Astrocyte (in vitro differentiated cells and primary cell): ENCODE measurements at places on chromosomes 6 and 20. TPM values are rescaled to one million over a fixed set of nuclear protein-coding genes. Genes with fewer than 3 reads are reported as not detected.
A peak's percentile ranks its signal among the peaks of the same experiment; 100 is the strongest.

- no peaks in the 10 kb centered on the region for H3K36me3 ChIP-seq
- no peak for DNase-seq
- no peak overlapping the region for H3K27ac ChIP-seq
- no peaks in the 10 kb centered on the region for H3K4me1 ChIP-seq
- no peak overlapping the region for H3K4me3 ChIP-seq
Measured at GRCh38 chr6:65546894-65547293, 160.1 kb downstream of the EYS start.

DNA sequence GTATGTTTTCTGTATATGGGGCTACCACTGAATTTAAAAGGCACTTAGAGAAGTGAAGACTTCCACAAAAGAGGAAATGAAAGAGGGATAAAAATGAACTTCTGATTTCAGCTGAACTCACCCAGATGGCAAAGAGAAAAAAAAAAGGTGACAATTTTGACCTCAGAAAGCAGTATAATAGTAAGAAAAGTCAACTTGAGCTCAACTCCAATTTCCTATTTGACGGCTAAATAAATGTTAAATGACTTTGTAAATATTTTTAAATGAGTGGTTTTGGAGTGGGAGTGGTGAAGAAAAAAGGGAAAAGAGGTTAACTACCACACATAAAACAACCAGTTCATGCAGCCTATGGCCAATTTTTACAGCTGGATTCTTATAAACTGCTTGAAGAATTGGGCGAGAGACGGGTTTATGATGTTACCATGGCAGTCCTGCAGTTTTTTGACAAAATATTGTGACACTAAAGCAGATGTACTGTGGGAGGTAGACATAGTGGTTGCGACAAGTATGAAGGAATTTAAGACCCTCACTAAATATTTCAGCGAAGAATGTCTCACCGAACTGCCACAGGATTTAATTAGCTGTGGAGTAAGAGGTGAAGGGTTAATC lies 49.8 kb upstream of the ADTRP start:
- no peak overlapping the region for H3K4me3 ChIP-seq
- no peaks in the 10 kb centered on the region for H3K36me3 ChIP-seq
- DNase-seq = no peak
- no peaks in the 10 kb centered on the region for H3K4me1 ChIP-seq

DNA sequence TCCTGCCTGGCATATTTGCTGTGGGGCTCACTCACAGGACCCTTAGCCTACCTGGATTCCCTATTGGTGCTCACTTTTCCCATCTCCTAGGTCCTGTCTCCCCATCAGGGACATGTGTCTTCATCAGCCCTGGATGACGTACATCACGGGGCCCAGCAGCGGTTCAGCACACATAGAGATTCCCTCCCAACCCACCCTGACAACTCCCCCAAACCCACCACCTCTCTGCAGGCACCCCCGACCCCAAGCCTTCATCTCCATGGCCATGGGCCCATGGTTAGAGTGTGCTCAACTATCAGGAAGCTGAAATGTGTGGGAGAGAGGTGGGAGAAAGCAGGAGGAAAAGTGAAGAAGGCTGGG lies 25.4 kb upstream of the SPDEF start:
- no peaks in the 10 kb centered on the region for H3K4me1 ChIP-seq
- no peaks in the 10 kb centered on the region for H3K27me3 ChIP-seq
- no peaks in the 10 kb centered on the region for H3K36me3 ChIP-seq
- no peak overlapping the region for H3K4me3 ChIP-seq

DNA sequence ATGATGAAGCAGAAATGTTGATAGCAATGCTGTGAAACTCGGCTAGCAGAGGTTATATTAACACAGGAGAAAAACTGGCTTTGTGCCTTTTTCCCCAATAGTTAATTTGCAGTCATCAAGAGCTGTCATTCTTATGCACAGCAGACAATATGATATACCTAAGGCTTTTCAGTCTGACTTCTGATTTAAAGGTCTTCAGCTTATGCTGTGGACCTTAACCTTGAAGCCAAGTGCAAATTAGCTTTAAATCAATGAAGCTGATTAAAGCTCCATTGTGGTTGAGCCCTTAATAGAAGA lies 171.6 kb upstream of the ID4 start:
- no peak overlapping the region for H3K4me3 ChIP-seq
- no peaks in the 10 kb centered on the region for H3K36me3 ChIP-seq
- H3K27ac ChIP-seq = no peak overlapping the region
- H3K4me1 ChIP-seq = peaks cover 10% of the 10 kb centered on the region
- DNase-seq = no peak

DNA sequence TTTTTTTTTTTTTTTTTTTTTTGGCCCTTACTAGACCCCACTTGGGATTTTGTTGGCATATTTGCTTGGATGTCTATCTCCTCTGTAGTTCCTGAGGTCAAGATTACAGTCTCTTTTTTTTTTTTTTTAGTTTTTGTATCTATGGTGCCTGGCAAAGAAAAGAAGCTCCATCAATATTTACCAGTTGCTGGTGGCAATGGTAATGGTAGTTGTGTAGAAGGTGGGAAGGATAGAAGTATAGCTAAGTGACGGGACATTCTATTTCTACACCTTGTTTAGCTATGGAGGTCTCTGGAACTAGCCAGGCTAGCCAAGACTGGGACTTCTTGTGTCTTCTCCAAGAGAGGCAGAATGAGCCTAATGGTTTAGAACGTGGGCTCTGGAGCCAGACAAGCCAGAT lies 42.2 kb upstream of the TNFAIP3 start:
- H3K4me1 ChIP-seq = peaks cover 13% of the 10 kb centered on the region
- H3K27me3 ChIP-seq = no peaks in the 10 kb centered on the region
- no peak for DNase-seq
- H3K4me3 ChIP-seq = no peak overlapping the region
- H3K36me3 ChIP-seq = no peaks in the 10 kb centered on the region

GRCh38 chr20:59955131-59955796 lies 3.0 kb upstream of the CDH26 start:
- H3K4me1 ChIP-seq = no peaks in the 10 kb centered on the region
- H3K4me3 ChIP-seq = no peak overlapping the region
- H3K27me3 ChIP-seq = no peaks in the 10 kb centered on the region

DNA sequence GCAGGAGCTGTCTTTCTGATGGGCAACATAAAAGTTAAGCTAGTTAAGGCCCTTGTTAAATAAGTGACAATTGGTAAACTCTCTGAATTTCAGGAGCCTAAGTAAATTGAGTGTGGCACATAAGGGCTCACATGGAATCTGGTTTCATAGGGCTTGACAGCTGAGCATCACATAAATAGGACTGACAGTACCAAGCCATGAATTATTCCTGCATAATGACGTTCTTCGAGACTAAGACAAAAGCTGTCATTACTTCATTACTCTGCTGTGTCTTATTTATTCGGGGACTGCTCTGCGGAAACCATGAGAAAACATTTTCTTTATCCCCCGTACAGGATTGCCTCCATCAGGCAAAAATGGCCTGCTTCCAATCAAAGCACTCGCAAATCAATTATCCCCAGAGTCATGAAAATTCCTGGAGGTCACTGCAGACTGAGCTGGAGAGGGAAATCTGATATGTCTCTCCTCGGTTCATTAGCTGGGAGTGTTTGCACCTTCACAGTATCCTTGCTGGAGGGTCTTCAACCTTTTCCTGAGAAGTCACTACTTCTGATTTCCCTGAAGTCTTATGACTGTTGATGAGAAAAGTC lies 311.4 kb downstream of the CDH26 start:
- no peaks in the 10 kb centered on the region for H3K27me3 ChIP-seq
- no peak for DNase-seq
- no peaks in the 10 kb centered on the region for H3K36me3 ChIP-seq
- H3K4me3 ChIP-seq = no peak overlapping the region
- no peaks in the 10 kb centered on the region for H3K4me1 ChIP-seq

- H3K4me1 ChIP-seq = peaks cover 4% of the 10 kb centered on the region
- H3K36me3 ChIP-seq = no peaks in the 10 kb centered on the region
- no peak for DNase-seq
- H3K27ac ChIP-seq = no peak overlapping the region
- no peaks in the 10 kb centered on the region for H3K27me3 ChIP-seq
Measured at GRCh38 chr6:156883497-156884252, 106.5 kb downstream of the ARID1B start.

DNA sequence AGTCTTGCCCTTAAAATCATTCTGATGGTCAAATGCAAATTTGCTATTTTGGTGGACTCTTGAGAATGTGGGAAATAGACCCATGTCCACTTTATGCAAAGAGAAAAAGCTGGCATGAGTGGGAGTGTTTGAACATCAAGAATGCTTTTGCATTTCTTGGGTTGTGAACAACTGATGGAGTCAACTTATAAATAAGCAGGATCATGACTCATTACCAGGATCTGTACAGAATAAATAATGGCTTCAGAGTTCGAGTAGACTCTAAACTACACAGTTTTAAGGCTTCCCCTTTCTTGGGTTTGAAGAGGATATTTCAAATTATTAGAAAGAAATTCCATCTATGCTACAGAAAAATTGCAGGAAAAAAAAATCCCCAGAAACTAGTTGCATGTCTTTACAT lies 195.5 kb downstream of the EYA4 start:
- peak; percentile 9 for DNase-seq
- H3K27ac ChIP-seq = no peak overlapping the region
- no peaks in the 10 kb centered on the region for H3K27me3 ChIP-seq
- no peaks in the 10 kb centered on the region for H3K4me1 ChIP-seq

DNA sequence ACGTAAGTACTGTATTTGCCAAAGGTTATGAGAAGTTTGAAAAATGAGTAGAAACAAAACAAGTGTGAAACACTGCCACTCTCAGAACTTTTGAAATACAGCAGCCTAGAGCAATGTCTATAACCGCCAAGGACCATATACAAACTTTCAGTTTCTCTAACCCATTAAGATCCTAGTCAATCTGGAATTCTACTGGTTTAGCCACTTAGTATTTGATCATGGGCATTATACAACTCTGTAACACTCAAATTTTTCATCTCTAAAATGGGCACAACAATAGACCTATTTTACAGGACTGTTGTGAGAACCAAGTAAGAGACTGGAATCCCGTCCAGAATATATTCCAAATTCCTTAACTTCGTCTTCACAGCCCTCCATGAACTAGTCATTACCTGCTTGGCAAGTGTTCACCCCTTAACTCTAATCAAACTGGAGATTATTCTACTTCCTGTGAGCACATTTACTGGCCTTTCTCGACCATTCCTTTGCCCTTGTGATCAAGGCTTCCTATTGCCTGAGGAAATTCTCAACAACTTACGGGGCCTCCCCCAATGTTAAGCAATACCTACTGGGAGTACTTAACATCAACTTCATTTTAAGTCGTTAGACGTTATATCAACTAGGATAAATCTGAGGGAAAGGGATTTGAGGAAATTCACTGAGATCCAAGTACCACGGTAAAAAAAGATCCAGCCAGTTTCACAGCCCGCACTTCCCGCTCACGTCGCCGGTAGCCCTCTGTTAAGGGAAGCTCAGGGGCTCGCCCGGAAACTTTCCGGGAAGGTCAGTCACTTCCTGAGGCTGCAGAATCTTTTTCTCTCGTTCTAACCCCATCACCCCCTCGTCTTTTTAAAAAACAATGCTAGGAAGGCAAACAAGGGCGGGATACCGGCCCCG lies 1.1 kb downstream of the EIF2S2 start:
- peaks cover 10% of the 10 kb centered on the region for H3K4me1 ChIP-seq
- DNase-seq = peak; percentile 71
- H3K27ac ChIP-seq = peak overlapping the region; percentile 95
- H3K27me3 ChIP-seq = no peaks in the 10 kb centered on the region
- peaks cover 9% of the 10 kb centered on the region for H3K36me3 ChIP-seq

- peak; percentile 26 for DNase-seq
- H3K4me3 ChIP-seq = no peak overlapping the region
- peaks cover 5% of the 10 kb centered on the region for H3K36me3 ChIP-seq
- no peak overlapping the region for H3K27ac ChIP-seq
- H3K4me1 ChIP-seq = peaks cover 16% of the 10 kb centered on the region
Measured at GRCh38 chr6:43668151-43669028, 19.2 kb downstream of the MRPS18A start.

GRCh38 chr6:126526547-126526946 lies 186.6 kb downstream of the CENPW start:
- no peaks in the 10 kb centered on the region for H3K27me3 ChIP-seq
- H3K4me1 ChIP-seq = no peaks in the 10 kb centered on the region
- H3K36me3 ChIP-seq = no peaks in the 10 kb centered on the region
- H3K27ac ChIP-seq = no peak overlapping the region
- H3K4me3 ChIP-seq = no peak overlapping the region

GRCh38 chr6:107868867-107869611 lies 44.9 kb upstream of the SCML4 start:
- H3K27ac ChIP-seq = no peak overlapping the region
- H3K27me3 ChIP-seq = no peaks in the 10 kb centered on the region
- DNase-seq = no peak
- peaks cover 3% of the 10 kb centered on the region for H3K4me1 ChIP-seq

DNA sequence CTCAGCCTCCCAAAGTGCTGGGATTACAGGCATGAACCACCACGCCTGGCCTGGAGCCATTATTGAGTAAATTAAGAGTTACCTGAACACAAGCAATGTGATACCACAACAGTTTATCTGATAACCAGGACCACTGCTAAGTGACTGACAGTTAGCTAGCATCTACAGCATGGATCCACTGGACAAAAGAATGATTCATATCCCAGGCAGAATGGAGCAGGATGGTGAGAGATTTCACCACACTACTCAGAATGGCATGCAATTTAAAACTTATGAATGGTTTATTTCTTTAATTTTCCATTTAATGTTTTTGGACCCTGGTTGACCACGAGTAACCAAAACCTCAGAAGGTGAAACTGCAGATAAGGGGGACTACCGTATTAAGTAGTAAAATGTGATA lies 48.6 kb downstream of the RALGAPA2 start:
- no peaks in the 10 kb centered on the region for H3K4me1 ChIP-seq
- H3K4me3 ChIP-seq = no peak overlapping the region
- no peaks in the 10 kb centered on the region for H3K36me3 ChIP-seq
- no peak overlapping the region for H3K27ac ChIP-seq
- DNase-seq = no peak

GRCh38 chr20:35757098-35757705 lies 14.6 kb upstream of the PHF20 start:
- H3K36me3 ChIP-seq = no peaks in the 10 kb centered on the region
- H3K27ac ChIP-seq = peak overlapping the region; percentile 1
- DNase-seq = no peak

DNA sequence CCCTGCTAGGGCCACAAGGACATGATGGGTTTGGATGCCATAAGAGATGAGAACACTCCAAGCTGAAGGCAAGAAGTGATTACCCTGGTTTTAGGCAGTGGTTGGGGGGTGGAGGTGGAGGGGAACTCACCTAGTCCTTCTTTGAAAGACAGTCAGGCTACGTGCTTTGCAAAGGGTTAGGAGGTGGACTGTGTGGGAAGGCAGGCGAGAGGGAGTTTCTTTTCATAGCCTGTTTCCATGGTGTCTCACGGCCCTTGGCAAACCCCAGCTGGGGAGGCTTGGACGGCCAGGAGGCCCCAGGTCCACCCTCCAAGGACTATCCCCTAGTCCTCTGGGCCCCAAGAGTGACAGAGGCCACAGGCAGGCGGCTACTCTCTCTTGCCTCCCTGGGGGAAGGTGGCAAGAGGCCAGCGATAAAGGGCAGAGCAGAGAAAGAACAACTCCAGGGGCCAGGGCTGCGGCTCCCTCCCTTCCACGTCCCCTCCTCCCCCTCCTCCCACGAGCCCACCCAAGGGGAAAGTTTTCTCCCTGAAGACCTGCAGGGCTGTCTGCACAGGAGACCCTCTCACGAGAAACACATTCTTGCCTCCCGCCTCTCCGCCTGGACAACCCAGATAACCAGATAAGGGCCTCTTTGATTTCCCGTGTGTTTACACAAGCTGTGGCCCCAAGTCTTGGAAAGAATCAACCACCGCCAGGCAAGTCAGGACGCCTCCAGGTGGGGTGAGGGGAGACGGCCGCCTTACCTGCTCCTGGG lies 74.4 kb downstream of the NOL4L start:
- no peaks in the 10 kb centered on the region for H3K36me3 ChIP-seq
- H3K4me1 ChIP-seq = peaks cover 7% of the 10 kb centered on the region
- no peak overlapping the region for H3K4me3 ChIP-seq

Gene ATP5F1E
- 91.0 and 94.4 TPM in 2 replicates for total RNA-seq

Gene FOXO3
- total RNA-seq = 35.0 and 37.3 TPM in 2 replicates

Gene RIMS4
- total RNA-seq = 0.48 and 0.53 TPM in 2 replicates

Gene SOX4
- 94.9 and 108 TPM in 2 replicates for total RNA-seq

Gene C6orf15
- total RNA-seq = 4.6 and 6.4 TPM in 2 replicates

Gene ZHX3
- total RNA-seq = 32.7 and 41.6 TPM in 2 replicates

Gene LAMA2
- total RNA-seq = 1.7 and 1.8 TPM in 2 replicates
